AG04449 (cell line): ENCODE measurements at places on chromosomes 13 and 19.

- DNase-seq: no peak
Observed at GRCh38 chr19:2495130-2495641, 19.3 kb downstream of the GADD45B start.

GRCh38 chr13:111658145-111659100 lies 338.0 kb downstream of the TEX29 start:
- DNase-seq: no peak

- DNase-seq: no peak
Observed at GRCh38 chr13:28503182-28503967, 8.4 kb upstream of the FLT1 start.

DNA sequence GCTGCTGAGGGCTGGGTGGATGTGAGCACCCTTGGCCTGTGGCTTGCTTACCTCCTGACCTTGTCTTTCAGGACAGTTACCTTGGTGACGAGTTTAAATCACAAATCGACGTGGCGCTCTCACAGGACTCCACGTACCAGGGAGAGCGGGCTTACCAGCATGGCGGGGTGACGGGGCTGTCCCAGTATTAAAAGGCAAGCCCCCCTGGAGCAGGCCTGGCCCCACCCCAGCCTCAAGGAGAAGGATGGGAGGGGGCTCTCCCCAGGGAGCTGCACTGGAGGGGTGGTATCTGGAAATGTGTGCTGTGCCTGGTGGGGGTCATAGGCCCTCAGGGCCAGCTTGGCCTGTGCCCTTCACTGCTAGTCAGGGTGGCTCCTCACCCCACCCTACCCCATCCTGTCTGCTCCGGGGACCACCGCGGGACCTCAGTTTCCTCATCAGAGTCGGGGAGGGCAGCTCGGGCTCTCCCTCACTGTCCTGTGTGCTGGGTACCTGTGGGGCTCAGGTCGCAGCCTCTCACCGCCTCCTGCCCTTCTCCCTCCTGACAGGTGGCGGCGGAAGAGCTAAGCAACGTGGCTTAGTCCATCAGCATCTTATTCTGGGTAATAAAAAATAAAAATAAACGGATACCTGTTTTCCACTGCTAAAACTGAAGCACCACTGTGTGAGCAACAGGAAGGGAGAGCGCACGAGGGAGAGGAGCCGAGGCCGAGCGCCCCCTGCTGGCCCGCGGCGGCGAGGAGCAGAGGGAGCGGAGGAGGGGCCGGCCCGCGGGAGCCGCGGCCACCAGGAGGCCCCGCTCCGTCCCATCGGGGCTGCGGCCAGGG lies 29.8 kb downstream of the CERS1 start:
- no peak for DNase-seq

- no peak for DNase-seq
Observed at GRCh38 chr19:48934837-48935236, 1.3 kb downstream of the DHDH start.

DNA sequence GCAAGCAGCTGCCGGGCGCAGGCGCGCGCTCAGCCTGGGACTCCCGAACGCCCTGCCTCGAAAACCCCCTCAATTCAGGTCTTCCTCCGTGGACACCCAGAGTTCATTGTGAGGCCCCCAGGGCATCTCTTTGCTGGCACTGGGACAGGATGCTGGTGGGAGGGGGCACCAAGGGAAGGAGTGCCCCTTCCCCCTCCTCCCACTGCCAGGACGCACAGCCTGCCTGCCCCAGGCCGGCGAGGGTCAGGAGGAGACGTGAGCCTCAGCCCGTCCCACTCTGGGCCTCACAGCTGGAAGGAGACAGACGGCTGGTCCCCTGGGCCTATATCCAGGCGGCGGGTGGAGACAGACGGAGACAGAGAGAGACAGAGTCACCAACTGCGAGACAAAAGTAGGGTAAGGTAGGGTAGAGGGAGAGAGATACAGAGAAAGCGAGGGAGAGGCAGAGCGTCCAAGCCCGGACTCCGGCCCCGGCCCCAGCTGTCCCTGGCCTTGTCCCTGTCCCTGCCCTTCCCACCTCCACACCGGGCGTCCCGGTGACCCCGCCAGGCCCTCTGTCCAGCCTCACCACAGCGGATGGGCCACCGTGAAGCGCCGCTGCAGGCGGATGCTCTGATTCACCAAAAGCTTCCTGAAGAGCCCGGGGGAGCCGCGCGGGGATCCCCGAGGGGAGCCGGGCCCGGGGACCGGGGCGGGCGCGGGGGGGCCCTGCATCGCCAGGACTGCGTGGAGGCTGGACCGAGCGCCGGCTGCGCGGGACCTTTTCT lies at the start of gene PDE4C:
Gene PDE4C (minus strand): TSS at position 737 of the 767 bp plus-strand sequence. CDS start 23 bp downstream, at position 714.
- no peak for DNase-seq
